Foreskin fibroblast (primary cell): ENCODE measurements at places on chromosomes 3 and 15.
A peak's percentile ranks its signal among the peaks of the same experiment; 100 is the strongest.

- DNase-seq: no peak
These were observed 252.3 kb upstream of the ATP10A start for GRCh38 chr15:26115229-26115943.

DNA sequence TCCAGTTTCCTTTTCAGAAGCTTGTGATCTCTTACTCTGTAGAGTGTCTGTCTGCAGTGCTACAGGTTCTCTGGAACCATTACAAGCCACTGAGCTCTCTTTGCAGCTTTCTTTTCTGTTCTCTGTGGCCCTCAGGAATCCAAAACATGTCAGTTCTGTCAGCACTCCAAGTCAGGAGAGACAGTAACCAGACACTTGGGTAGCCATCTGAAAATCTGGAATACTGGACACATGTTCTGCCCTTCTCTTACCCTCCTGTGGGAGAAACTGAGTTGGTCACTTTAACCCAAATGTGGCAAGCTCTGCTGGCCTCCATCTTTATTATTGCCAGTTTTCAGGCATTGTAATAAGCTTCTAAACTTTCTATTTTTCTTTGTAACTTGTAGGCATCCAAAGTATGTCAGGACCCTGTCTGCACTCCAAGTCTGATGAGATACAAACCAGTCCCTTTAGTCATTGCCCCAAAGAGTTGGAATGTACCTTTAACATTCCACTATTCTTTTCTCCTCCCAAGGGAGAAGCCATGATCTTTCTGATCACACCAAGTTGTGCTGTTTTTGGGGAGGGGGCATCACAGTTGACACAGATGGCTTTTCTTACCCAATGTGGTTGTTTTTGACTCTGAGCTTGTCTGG, 183.7 kb downstream of the DPH6 start:
- DNase-seq: peak; percentile 47

DNA sequence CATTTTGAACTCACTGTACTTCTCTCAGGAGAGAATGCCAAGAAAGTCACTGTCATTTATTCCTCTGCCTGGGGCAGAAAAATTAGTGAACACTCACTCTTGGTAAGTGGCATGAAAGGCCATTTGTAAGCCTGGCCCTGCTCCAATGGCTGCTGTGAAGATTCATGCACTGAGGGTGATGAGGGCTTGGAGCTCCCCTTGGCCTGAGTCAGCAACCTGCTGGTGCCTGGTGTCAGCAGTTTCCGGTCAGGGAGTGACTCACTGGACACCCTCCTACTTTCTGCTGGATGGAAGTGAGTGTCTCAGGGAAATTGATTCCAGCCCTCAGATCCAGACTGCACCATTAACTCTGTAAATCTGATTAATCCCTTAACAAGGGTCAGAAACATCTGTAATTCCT, 37.6 kb downstream of the TRA2B start:
- DNase-seq: peak; percentile 96

GRCh38 chr3:12816521-12817342, 20.3 kb downstream of the CAND2 start:
- DNase-seq: no peak

- DNase-seq: no peak
These were observed 83.8 kb upstream of the BCHE start for GRCh38 chr3:165920984-165921383.

- DNase-seq: no peak
These were observed 83.1 kb downstream of the LMLN start for GRCh38 chr3:198043119-198043518.

GRCh38 chr15:76501726-76502125, 165.2 kb downstream of the ISL2 start:
- peak; percentile 1 for DNase-seq

GRCh38 chr3:194875581-194876402, 190.1 kb downstream of the FAM43A start:
- peak; percentile 84 for DNase-seq

DNA sequence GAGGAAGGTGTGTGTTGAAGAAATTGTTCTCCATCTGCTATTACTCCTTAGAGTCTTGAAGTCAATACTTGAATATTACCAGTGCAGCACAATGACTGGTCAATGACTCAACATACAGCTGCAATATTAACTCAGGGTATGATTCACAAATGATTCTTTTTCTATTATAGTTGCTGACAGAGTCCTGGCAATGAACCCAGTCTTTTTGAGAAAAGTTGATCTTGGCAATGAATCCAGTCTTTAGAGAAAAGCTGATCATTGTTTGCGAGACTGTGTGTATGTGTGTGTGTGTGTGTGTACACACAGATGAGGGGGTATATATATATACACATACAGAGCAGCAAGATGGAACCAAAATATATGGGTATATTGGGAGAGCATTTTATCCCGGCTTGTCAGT, 315.1 kb downstream of the ZNF385D start:
- peak; percentile 97 for DNase-seq

DNA sequence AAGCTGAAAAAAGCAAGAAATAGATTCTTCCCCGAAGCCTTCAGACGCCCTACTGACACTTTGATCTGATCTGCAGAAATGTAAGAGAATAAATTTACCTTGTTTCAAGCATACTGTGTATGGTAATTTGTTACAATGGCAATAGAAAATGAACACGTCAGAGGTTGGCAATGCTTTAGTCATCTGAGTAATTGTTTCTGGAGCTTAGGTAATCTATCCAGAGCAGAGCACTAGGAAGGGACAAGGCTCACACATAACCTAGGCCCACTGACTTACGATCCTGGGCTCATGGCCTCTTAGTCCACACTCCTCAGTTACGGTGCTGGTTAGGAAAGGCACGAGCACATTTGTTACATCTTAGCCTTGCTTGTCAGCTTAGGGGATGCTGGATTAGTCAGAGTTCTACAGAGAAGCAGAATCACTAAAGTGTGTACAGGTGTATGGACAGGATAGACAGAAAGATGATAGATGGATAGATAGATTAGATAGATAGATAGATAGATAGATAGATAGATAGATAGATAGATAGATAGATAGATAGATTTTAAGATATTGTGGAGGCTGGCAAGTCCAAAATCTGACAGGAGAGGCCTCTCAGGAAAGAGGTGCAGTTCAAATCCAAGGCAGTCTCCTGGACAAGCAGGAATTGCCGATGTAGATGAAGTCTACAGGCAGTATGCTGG, 46.8 kb upstream of the TBC1D23 start:
- peak; percentile 42 for DNase-seq

- no peak for DNase-seq
These were observed 56.1 kb downstream of the PLXNA1 start for GRCh38 chr3:127038923-127039581.

DNA sequence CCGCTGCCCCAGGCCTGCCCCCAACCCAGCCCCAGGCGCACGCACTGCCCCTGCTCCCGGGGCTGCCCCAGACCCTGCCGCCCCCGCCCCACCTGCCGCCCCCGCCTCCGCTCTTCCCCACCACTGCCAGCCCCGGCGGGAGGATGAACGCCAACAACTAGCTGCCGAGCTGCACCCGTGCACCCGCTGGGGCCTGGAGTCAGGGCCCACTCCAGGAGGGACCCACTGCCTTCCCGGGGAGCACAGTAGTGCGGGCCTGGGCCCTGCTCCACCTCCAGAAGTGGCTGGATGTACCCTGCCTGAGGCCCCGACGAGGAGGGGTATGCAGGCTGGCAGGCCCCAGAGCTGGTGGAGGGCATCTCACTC, 10.9 kb downstream of the ZBTB47 start:
- DNase-seq: no peak

- DNase-seq: peak; percentile 60
These were observed 271.5 kb upstream of the DCBLD2 start for GRCh38 chr3:99172736-99173657.

GRCh38 chr3:56758539-56758981, 43.2 kb downstream of the ARHGEF3 start:
- DNase-seq: peak; percentile 84

DNA sequence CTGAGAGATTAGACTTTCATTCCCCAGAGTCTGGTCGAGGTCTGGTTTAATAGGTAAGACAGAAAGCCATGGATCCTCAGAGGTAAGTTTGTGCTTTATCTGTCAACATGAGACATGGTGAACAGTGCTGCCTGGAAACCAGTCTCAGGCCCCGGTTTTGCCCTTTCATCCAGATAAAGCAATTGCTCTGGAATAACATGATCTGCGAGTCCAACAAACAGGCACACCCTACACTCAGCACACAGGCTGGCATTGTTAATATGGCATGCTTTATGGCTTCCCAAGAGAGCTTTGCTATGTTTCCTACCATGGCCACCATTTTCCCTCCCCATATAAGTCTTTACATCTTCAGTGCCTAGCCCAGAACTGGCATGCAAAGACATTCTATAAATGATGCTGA, 30.1 kb upstream of the MNS1 start:
- no peak for DNase-seq
